ENCODE measurements at places on chromosomes 3 and 15.

DNA sequence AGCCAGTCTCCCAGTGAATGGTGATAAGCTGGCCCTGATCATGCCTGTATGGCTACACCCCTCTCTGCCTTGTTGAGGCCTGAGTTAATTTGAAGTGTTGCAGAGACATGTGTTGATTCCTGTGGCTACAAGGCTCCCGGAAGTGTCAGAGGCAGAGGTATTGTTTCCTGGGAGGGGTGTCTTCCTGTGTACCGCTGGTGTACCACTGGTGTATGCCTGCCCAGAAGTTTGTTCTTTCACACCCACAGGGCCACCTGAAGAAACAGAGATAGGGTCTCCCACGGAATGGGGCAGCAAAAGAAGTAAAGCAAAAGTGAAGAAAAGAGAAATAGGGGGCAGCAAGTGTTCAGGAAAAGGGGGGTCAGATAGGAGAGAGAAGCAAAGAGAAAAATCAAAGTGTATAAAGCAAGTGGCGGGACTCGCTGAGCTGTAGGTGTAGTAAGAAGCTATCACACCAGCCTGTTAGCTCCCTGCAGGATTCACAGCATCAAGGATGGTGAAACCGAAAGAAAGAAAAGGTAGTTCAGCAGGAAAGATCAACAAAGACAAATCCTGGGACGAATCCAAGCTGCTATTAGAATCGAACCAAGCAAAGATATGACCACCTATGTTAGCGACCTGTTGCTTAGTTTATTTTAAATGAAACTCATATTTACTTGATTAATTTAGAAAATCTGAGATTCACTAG is 36.6 kb upstream of the CD47 start:
- DNase-seq, result peak; percentile 19

DNA sequence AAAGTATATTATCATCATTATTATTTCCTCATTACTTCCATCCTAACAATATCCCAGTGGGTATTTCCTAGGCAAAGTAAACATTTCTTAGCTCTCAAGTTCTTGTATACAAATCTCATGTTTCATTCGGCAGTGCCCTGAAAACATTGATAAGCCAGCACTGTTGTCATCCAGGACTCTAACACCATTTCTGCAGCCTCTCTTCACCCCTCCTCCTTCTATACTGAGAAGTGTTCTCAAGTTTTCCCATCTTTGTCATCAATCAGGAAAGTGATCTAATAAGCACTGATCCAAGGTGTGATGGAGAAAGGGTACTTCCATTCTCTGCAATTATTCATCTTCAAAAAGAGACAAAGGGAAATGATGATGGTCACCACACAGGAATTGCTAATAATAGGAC is 168.4 kb upstream of the CCDC54 start:
- DNase-seq, result no peak

DNA sequence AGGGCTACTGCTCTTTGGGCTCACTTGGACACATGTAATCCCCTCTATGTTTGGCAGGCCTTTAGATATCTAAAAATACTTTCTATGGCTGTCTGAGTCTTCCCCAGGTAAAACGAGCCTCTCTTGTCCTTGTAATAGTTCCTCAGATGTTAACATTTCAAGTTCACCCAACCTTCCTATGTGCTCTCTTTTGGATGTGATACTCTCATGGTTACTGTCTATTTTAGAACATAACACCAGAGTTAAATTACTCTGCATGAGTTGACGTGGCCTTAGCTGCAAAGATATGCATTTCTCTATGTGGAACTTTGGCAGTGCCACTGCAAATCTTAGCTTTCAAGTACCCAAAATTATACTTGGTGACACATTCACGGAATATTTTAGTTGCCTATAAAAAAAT is 31.9 kb upstream of the CSPG5 start:
- DNase-seq, result no peak

GRCh38 chr3:54511766-54512365 is 389.5 kb downstream of the CACNA2D3 start:
- DNase-seq, result no peak

GRCh38 chr3:71805199-71805598 is 20.3 kb upstream of the PROK2 start:
- DNase-seq, result no peak

DNA sequence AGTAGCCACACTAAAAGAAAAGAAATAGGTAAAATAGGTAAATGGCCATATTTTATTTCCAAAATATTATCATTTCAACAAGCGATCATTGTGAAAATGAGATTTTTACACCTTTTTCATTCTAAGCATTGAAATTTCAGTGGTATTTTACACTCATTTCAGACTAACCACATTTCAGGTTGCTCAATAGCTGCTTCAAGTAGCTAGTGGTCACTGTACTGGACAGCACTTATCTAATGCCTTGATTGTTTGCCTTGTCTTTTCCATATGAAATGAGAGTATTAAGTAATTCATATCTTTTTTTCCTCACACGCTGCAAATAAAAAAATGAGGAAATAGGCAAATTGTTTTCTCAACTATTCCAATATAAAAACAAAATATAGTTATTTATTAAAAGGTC is 332.8 kb downstream of the NLGN1 start:
- no peak for DNase-seq

DNA sequence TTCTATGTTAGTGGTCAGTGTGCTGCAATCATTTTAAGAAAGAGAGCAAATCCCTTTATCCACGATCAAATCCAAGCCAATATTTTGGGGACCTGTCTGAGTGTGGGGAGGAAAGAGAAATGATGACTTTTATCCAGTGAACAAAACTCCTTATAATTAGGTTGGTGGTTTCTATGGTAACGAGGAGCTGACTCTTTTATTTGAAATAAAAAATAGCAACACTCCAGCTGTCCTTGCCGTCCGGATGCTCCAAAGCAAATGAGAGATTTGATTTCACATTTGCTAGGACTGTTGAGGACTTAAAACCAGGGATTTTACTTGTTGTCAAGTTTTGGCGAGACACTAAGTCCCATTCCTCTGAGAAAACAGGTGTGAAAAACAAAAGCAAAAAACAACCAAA is 154.0 kb upstream of the PRICKLE2 start:
- DNase-seq, result no peak

- DNase-seq, result no peak
Measured at GRCh38 chr3:40566694-40567093, 41.9 kb downstream of the ZNF621 start.

DNA sequence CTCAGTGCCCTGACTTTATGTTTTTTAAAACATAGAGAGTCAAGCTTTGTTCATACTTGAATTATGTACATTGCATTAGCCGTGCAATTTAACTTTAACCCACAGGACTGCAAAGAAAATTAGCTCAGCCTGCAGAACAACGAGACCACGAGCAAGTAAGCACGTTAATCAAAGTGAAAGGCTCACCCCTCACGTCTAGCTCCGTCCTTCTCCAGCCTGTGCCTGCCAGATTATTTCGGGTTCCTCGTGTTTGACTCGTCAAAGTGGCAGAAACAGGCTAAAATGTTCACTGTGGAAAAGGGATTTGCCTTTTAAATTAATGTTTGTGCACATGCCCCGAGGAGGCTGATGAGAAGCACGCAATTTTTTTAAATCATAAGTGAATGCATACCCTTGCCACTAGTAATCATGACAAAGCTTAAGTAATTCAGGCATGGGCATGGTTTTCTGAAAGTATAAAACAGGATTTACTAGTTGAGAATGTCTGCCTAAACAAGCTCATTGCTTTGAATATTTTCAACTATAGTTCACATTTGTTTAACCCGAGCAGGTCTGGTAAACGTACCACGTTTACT is 15.3 kb downstream of the ZBTB38 start:
- DNase-seq, result no peak

GRCh38 chr3:37700466-37701248 is 161.0 kb upstream of the CTDSPL start:
- no peak for DNase-seq

- no peak for DNase-seq
Measured at GRCh38 chr15:100733101-100733842, 130.9 kb downstream of the ASB7 start.

- DNase-seq, result no peak
Measured at GRCh38 chr3:11530153-11530721, 113.5 kb downstream of the VGLL4 start.

GRCh38 chr3:15284121-15284889 is 48.1 kb downstream of the SH3BP5 start:
- no peak for DNase-seq

DNA sequence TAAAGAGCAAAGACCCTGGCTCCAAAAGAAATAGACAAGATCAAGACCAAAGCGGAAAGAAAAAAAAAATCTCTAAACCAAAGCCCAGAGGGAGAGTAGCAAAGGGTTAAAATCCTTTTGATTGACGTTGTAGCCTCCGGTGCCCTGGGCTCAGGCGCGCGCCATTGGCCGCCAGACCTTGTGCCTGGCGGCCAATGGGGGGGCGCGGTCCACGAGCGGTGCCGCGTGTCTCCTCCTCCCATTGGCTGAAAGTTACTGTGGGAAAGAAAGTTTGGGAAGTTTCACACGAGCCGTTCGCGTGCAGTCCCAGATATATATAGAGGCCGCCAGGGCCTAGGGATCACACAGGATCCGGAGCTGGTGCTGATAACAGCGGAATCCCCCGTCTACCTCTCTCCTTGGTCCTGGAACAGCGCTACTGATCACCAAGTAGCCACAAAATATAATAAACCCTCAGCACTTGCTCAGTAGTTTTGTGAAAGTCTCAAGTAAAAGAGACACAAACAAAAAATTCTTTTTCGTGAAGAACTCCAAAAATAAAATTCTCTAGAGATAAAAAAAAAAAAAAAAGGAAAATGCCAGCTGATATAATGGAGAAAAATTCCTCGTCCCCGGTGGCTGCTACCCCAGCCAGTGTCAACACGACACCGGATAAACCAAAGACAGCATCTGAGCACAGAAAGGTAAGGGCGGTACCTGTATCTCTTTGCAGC is at the start of gene HES1:
Gene HES1 (plus strand): TSS at position 343 of the 713 bp plus-strand sequence. CDS start 233 bp downstream, at position 576.
- no peak for DNase-seq

- no peak for DNase-seq
Measured at GRCh38 chr15:73608475-73608874, 24.7 kb downstream of the NPTN start.

DNA sequence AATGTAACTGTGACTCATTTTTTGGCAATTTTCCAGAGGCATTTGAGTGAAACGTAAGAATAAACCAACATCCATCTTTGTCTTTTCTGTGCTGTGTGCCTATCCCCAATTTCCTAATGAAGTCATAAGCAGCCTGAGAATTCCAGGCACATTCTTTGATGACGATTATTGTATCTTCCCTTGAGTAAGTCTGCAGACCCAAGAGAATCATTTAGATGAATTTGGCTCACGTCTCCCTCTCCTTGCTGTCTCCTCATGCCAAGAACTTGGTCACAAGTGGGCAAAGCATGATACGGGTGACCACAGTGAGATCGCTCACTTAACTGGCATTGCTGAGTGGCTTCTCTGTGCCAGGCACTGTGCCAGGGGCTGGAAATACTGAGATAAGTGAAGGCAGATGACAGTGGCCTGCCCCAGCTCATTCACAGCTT is 384.5 kb upstream of the IL12A start:
- DNase-seq, result no peak

- no peak for DNase-seq
Measured at GRCh38 chr3:71495708-71496472, 87.6 kb downstream of the FOXP1 start.

DNA sequence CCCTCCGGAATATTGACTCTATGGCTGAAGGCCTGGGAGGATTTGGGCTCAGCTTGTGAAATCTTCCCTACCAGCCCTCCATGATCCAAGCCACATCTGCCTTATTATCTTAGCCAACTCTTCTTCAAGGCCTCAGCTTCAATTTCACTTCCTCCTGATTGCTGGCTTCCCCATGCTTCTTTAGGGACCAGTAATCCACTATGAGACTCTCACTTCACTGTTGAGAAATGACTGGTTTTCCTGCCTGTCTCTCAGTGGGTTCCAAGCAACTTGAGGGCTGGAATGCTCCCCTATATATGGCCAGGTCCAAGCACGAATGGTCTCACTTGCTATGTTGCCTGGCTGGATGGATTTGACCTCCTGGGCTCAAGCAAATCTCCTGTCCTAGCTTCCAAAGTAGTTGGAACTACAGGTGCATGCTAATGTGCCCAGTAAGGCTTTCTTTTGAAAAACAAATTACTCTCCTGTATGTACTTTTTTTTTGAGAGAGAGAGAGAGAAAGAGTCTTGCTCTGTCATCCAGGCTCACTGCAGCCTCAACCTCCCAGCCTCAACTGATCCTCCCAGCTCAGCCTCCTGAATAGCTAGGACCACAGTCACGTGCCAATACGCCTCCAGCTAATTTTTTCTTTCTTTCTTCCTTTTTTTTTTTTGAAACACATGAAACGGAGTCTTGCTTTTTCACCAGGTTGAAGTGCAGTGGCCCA is 7.9 kb upstream of the PIK3CB start:
- no peak for DNase-seq

DNA sequence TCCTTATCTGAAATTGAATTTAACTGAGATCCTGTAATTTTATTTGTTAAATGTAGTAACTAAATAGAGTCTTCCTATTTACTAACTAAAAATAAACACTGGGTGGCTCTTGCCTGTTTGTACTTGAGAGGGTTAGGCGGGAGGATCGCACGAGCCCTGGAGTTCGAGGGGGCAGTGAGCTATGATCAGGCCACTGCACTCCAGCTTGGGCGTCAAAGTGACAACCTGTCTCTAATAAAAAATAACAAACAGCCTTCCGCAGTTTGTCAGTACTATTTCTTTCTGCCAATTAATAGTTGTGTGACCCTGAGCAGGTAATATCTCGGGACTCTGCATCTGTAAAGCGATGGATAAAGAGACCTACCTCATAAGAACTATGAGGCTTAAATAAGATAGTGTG is 768 bp upstream of the PDE12 start:
- no peak for DNase-seq

DNA sequence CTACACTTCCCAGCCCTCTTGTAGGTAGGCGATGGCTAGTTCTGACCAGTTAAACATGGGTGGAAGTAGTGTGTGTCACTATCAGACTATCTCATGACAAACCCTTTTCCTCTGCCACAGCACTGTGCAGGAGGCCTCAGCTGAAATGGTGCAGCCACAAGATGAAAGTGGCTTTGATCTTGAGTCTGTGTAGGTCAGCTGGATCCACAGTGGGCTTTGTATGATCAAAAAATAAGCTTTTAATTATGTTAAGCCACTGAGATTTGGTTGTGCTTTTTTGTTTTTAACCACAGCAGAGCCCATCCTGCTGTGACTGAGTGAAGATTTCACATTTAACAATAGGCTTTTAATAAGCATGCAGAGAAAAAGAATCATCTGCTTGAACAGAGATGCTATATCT is 19.7 kb downstream of the RCN2 start:
- DNase-seq, result no peak

DNA sequence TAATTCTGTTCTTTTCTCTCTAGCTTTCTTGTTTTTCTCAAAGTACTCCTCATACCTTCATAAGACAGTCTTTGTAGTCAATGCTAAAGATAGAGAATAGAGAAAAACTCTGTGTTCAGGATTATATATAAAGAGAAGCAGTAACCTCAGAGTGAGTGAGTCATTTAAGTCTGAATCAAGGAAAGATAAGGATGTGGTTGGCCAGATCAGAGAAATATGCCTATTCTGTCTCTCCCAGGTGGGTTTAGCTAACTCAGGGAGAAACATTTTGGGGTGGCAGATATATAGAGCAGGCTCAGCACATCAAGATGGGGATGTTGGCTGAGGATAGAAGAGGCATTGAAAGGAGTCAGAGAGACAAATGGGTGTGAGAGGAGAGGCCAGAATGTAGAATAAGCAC is 31.4 kb downstream of the GTF2E1 start:
- no peak for DNase-seq

GRCh38 chr3:15820911-15821310 is 23.1 kb upstream of the ANKRD28 start:
- DNase-seq, result no peak

Measured in activated CD8-positive, alpha-beta memory T cell treated with anti-CD3 and anti-CD28 coated beads for 1 hour (primary cell).